Mesothelial cell of epicardium (in vitro differentiated cells): ENCODE measurements at places on chromosomes 12 and 14. TPM values are rescaled to one million over a fixed set of nuclear protein-coding genes. Genes with fewer than 3 reads are reported as not detected.

DNA sequence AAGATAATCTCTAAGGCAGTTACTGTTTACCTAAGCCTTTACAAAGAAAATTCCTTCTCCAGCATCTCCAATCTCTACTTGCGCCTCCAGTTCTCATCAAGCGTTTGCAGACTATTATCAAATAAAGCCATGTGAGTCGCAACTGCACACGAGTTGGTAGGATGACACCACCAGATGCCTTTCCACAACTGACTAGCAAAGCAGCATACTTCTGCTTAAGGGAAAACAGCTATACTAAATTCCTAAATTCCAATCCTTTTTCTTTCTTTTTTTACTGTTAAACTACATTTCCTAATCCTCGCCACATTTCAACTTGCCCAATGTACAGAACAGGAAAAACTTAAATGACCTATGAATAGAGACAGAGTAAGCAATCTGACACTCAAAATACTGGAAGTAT, 166.7 kb downstream of the ITPR2 start:
- H3K4me1 ChIP-seq, result no peaks in the 10 kb centered on the region
- H3K27ac ChIP-seq, result no peak overlapping the region
- no peaks in the 10 kb centered on the region for H3K27me3 ChIP-seq
- DNase-seq, result no peak
- peaks cover 18% of the 10 kb centered on the region for H3K36me3 ChIP-seq
- no peak overlapping the region for H3K4me3 ChIP-seq

DNA sequence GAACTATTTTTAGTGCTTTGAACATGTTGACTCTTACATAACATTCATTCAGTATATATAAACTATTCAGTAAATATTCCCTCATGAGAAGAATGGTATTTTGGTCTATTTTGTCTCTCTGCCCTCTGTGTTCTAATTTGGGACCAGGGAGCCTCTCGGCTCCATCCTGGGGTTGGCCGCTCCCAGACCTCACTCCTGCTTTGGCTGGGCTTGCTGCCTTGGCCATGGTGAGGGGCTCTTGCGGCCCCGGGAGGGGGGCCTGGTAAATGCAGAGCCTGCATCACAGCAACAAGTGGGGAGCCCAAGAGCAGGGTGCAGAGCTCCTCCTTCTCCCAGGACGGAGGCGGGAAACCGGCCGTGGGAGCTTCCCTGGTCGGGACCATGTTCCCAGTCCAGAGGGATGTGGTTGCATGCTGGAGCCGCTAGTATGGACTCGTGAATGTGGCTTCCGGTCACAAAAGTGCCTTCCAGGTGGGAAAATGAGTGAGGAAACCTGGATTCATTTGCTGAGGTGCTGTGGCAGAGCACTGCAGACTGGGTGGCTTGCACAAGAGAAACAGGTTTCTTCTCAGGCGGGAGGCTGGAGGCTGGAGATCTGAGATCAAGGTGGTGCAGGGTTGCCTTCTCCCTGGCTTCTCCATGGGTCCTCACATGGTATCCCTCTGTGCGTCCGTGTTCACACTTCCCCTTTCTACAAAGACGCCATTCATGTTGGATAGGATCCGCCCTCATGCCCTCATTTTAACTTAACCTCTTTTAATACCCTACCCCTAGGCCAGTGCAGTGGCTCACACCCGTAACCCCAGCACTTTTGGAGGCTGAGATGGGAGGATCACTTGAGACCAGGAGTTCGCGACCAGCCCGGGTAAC, 250.2 kb downstream of the CACNA1C start:
- H3K27ac ChIP-seq, result peak overlapping the region; percentile 66
- peaks cover 23% of the 10 kb centered on the region for H3K4me1 ChIP-seq
- no peaks in the 10 kb centered on the region for H3K27me3 ChIP-seq
- H3K4me3 ChIP-seq, result no peak overlapping the region
- no peaks in the 10 kb centered on the region for H3K36me3 ChIP-seq

DNA sequence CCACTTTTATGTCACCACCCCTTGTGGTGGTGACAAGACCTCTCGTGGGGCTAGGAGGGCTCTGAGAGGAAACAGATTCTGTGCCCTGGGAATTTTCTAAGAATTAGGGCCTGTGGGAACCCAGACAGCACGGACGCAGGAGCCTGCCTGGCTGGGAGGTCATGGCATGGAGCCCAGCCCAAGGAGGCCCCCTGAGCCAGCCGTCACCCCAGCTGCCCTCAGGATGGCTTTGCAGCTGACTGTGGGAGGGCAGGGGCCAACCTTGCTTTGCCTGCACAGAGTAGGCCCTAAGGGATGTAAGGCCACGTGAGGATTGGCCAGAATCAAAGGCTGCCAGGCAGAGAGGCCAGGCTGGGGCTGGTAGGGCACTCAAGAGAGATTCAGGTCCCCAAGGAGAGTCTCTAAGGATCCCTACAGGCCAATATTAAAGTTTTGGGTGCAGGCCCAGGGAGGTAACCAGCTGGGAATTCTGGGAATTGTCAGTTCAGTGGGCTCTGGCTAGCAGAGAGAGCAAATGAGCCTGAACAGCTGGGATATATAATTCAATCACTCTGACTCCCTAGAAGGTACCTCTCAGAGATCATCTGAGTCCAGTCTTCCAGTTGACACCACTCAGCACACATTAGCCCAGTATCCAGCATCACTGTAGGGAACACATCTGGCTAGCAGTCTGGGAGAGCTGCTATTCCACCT, 6.4 kb downstream of the LTBP2 start:
- H3K36me3 ChIP-seq, result no peaks in the 10 kb centered on the region
- H3K4me1 ChIP-seq, result no peaks in the 10 kb centered on the region
- no peak overlapping the region for H3K27ac ChIP-seq

DNA sequence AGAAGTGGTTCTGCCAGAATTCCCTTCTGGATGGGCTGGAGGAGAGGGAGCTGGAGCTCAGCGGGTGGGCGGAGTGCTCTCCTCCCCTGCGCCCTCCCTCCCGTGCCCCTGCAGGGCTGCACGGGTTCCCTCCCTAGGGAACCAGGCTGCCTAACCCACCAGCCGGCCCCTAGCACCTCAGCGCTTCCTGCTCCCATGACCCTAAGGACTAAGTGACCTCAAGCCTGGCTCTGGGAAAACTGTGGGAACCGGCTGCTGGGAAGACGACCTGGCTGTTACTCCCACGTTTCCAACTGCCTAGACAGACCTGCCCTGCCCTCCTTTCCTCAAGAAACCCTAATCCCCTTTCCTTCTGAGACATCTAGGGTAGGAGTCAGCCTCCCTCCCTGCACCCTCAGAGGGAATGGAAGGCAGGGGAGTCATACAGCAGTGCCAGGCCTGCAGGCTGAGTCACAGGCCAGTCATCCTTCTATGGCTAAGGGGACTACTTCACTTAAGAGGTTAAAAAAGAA, 31.5 kb downstream of the SLC6A12 start:
- no peak for DNase-seq
- no peak overlapping the region for H3K4me3 ChIP-seq
- H3K27me3 ChIP-seq, result peaks cover 23% of the 10 kb centered on the region
- no peak overlapping the region for H3K27ac ChIP-seq
- H3K4me1 ChIP-seq, result peaks cover 7% of the 10 kb centered on the region

SLC17A8 gene
- total RNA-seq, result 0.40 to 0.66 TPM (median 0.61 TPM) in 3 replicates

DNA sequence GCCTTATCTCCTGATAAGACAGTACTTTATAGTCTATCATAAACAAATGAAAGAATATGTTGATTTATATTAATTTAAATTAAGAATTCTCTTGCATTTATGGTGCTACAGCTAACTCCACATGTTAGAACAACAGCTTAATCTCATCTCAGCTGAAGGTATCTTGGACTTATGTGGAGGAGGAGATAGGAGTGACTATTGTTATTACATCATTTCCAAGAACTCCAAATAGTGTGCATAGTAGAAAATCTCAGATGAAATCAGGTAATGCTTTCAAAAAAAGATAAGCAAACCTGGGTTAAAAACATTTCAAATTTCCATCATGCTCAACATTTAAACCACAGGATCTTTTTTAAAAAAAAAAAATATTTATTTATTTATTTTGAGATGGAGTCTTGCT, 31.3 kb upstream of the ISM2 start:
- H3K36me3 ChIP-seq, result peaks cover 14% of the 10 kb centered on the region
- no peak overlapping the region for H3K4me3 ChIP-seq
- no peak for DNase-seq
- peaks cover 11% of the 10 kb centered on the region for H3K4me1 ChIP-seq
- no peak overlapping the region for H3K27ac ChIP-seq

GRCh38 chr12:12734561-12735071, 17.4 kb downstream of the CDKN1B start:
- peak overlapping the region; percentile 4 for H3K27ac ChIP-seq
- no peaks in the 10 kb centered on the region for H3K36me3 ChIP-seq
- DNase-seq, result no peak
- no peak overlapping the region for H3K4me3 ChIP-seq

GRCh38 chr12:68958322-68958721, 25.4 kb upstream of the CPM start:
- H3K4me1 ChIP-seq, result peaks cover 12% of the 10 kb centered on the region
- no peak overlapping the region for H3K4me3 ChIP-seq
- no peaks in the 10 kb centered on the region for H3K27me3 ChIP-seq
- H3K27ac ChIP-seq, result no peak overlapping the region
- H3K36me3 ChIP-seq, result no peaks in the 10 kb centered on the region

DNA sequence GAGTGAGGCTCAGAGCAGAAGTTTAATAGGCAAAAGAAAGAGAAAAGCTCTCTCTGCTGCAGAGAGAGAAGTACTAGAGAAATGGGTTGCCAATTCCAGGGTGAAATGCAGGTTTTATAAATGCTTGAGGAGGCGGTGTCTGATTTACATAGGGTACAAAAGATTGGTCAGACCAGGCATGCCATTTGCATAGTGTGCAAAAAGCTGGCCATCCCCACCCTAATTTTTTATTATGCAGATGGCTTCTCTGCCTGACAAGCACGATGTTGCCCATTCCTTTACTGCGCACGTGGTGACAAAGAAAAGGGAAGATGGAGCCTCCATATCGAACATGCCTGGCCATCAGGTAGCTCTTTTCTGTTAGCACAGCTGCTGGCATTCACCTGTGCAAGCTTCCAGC, 209.3 kb upstream of the PPFIA2 start:
- no peaks in the 10 kb centered on the region for H3K27me3 ChIP-seq
- H3K4me3 ChIP-seq, result no peak overlapping the region
- no peaks in the 10 kb centered on the region for H3K36me3 ChIP-seq
- DNase-seq, result no peak
- no peaks in the 10 kb centered on the region for H3K4me1 ChIP-seq
